ENCODE measurements at places on chromosomes 3 and 15. TPM values are rescaled to one million over a fixed set of nuclear protein-coding genes. Genes with fewer than 3 reads are reported as not detected.

Gene PLD1
- 84.2 TPM for total RNA-seq

Gene CCR8
- not detected for total RNA-seq

GRCh38 chr15:34802803-34803750, 7.7 kb upstream of the ACTC1 start:
- DNase-seq = no peak

- DNase-seq = no peak
Observed at GRCh38 chr3:53998980-53999379, 107.3 kb upstream of the SELENOK start.

DNA sequence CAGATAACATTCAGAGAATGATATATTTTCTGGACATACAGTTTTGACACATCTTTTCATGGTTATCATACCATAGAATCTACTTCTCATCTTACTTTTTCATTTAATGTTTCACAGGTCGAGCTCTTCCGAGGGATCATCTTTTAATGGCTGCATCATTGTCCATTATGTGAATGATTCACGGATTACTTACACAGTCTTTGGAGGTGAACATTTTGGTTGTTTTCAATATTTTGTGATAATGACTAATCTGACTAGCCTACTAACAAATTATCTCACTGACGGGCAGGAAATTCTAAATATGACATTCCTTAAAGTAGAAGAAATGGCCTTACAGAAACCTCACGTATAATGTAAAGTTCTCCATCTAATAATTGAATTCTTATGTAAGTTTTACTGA, 209.1 kb upstream of the STRIT1 start:
- DNase-seq = no peak

Gene NPAP1
- total RNA-seq = 0.16 TPM

Measured in transverse colon (tissue), 4 donors.